D341Med (cell line): ENCODE measurements at places on chromosomes 3 and 15.

- no peak for DNase-seq
Measured at GRCh38 chr3:128895843-128896697, 16.6 kb downstream of the ACAD9 start.

DNA sequence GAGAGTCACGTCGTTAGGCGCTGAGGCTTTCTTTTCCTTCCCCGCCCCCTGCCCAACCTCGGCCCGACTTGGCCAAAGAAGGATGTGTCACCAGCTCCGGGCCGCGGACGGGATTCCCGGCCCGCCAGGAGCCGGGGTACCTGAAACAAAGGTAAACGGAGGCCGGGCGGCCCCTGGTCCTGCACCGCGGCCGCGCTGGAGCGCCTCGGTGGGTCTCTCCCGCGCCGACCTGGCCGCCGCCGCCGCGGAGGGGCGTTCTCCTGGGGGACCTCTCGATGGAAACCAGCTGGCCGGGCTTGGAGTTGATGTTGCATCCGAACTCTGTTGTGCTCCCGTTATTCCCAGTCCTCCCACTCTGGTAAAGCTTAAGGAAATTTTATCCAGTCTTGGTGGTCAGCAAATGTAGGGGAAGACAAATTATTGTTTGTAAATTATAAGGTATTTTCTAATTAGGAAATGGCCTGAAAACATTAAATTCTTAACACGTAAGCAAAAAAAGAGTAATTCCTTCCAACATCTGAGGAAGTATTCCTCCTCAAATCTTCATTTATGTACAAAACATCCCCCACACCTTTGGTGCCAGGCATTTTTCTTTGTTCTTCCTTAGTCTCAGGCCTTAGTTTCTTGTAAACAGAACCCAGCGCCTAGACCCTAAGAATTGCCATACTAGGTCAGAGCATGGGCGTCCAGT, 888 bp downstream of the PPP2R3A start:
- DNase-seq, result peak; percentile 76

- no peak for DNase-seq
Measured at GRCh38 chr15:40343512-40343911, 2.8 kb upstream of the CCDC9B start.

GRCh38 chr15:71218272-71218805, 103.1 kb downstream of the THSD4 start:
- DNase-seq, result no peak

DNA sequence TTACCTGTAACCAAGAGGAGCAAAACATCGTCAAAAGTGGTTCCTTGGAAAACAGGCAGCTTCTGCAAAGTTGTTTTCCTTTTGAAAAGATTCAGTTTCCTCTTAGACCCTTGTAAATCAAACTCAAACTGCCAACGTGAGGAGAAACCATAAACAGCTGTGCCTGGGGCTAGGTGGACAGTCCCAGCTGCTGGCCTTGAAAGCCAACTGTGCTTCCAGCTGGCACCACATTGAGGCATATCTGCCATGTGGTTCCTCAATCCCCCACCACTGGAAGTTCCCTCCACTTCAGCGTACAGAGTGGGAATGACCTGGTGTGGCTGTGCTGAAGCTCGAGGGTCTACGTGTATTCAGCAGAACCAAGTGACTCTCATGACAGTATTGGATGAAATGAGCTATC, 40.9 kb downstream of the HRH1 start:
- DNase-seq, result no peak

DNA sequence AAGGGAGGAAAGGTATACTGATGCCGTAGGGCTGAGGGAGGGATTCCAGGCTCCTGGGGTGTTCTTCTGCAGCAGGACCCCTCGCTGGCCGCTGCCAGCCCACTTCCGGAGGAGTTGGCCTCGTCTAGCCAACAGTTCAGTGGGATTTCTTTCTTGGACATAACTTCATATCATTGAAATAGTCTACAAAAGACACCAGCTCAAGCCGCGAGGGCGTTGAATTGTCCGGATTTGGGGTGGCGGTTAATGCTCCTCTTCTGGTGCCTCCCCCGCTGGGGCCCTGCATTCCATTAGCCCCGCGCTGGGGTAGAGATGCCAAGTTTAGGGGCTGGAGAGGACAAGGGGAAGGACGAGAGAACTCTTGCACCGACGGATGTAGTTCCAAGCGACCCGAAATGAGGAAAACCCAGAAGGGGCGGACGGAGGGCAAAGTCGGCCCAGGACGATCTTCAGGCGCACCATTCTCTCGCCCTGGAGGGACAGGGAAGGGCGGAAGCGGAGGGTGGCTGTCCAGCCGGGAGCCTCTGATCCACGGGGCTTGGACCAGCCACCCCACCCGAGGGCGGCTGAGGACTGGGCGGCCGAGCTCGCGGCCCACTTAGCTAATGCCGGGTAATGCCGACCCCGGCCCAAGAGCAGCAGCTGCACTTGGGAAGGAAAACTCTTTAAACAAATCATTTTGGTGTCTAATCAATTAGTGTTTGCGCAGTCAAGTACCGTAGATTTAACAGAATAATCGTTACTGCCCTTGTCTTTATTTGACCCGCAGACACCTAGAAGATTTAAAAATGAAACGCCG, 4.7 kb upstream of the ONECUT1 start:
- no peak for DNase-seq

DNA sequence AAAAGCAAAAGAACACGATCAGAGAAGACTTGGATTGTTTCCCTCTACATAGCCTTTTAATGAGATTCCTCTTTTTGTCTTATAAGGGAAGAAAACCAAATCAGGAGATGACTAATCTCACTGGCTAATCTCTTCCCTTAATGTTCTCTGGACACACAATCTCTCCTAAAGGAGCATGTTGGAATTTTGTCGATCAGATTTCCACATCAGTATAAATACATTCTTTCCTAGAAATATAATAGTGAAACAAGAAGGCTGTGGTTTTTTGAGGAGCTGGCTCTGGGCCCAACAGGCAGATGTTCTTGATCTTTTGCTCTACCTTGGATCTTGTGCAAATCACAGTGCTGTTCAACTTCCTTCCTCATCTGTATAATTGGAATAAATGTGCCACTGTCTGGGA, 94.0 kb downstream of the GTPBP8 start:
- DNase-seq, result no peak

- no peak for DNase-seq
Measured at GRCh38 chr15:77440378-77440999, 19.8 kb downstream of the HMG20A start.

DNA sequence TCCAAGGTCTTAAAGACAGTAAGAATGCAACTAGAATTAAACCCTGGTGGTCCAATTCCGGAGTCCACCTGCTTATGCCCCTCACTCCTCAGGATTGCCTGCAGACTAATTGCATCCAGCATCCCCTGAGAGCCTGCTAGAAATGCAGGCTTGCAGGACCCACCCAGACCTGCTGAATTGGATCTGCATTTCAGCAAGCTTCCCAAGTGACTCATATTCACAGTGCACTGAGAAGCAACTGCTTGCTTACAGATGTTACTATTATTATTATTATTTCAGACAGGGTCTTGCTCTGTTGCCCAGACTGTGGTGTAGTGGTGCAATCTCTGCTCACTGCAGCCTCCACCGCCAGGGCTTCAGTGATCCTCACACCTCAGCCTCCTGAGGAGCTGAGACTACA, 83.5 kb upstream of the VGLL4 start:
- no peak for DNase-seq

GRCh38 chr3:24680214-24680967, 185.7 kb upstream of the THRB start:
- peak; percentile 82 for DNase-seq

- DNase-seq, result peak; percentile 69
Measured at GRCh38 chr15:77836121-77836692, 203.5 kb upstream of the LINGO1 start.

- no peak for DNase-seq
Measured at GRCh38 chr15:100597862-100598261, 4.1 kb downstream of the LINS1 start.

DNA sequence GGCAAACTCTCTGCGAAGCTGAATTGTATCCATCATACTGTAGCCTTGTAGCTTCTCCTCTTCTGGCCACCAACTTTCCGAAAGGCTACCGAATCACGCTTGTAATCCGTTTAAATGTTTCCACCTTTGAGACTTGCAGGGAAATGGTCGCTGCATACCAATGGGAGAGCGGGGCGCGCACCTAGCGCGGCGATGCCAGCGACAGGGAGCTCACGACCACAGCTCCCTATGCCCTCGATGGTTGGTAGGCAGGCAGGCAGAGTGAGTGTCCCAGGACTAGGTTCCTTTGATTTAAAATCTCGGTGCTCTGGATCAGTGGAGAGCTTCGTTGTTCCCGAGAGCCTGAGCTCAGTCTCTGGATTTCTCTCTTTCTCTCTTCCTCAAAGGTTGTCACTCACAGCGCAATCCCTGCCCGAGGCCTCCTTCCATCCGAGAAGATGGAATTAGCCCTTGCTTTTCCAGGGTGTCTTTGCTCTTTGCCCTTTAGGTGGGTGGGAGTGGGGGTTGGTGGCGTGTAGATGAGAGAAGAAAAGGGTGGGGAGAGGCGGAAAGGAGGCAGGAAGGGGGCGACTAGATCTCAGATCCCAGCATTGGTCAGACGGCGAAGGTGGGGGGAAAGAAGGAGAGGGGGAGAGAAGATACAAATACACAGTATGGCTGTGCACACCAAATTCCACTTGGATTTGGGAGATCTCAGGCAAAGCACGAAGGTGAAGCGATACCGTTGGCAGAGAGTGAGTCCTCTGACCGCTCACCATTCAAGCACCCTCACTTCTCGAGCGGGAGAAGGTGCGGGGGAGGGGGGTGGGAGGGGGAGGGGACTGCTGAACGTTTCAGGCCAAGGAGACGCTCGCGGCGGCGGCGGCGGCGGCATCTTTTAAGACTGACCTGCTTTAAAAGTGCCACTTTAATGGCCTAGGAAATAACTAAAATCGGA, at the start of gene SLITRK3:
TSS of gene SLITRK3 (minus strand) at position 745 of the 937 bp plus-strand sequence. CDS start 5,554 bp downstream, outside the sequence.
- peak; percentile 47 for DNase-seq

DNA sequence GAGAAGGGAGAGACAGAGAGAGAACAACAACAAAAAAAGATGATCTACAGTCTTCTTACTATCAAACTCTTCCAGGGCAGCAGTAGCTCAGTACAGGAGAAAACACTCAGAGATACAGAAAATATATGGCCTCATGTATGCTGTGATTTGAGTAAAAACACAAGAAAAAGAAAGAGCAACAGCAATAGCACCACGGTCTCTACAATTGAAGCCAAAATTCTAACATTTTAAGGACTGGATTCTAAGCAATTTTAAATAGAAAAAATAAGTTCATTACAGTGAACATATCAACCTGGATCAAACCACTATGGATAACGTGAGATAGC, 43.5 kb upstream of the ALCAM start:
- no peak for DNase-seq

GRCh38 chr15:38228618-38229017, 24.0 kb upstream of the SPRED1 start:
- no peak for DNase-seq

- DNase-seq, result no peak
Measured at GRCh38 chr3:37241880-37242279, 67.5 kb upstream of the LRRFIP2 start.
